ENCODE measurements at places on chromosomes 1 and 21. TPM values are rescaled to one million over a fixed set of nuclear protein-coding genes. Genes with fewer than 3 reads are reported as not detected.
A peak's percentile ranks its signal among the peaks of the same experiment; 100 is the strongest.

DNA sequence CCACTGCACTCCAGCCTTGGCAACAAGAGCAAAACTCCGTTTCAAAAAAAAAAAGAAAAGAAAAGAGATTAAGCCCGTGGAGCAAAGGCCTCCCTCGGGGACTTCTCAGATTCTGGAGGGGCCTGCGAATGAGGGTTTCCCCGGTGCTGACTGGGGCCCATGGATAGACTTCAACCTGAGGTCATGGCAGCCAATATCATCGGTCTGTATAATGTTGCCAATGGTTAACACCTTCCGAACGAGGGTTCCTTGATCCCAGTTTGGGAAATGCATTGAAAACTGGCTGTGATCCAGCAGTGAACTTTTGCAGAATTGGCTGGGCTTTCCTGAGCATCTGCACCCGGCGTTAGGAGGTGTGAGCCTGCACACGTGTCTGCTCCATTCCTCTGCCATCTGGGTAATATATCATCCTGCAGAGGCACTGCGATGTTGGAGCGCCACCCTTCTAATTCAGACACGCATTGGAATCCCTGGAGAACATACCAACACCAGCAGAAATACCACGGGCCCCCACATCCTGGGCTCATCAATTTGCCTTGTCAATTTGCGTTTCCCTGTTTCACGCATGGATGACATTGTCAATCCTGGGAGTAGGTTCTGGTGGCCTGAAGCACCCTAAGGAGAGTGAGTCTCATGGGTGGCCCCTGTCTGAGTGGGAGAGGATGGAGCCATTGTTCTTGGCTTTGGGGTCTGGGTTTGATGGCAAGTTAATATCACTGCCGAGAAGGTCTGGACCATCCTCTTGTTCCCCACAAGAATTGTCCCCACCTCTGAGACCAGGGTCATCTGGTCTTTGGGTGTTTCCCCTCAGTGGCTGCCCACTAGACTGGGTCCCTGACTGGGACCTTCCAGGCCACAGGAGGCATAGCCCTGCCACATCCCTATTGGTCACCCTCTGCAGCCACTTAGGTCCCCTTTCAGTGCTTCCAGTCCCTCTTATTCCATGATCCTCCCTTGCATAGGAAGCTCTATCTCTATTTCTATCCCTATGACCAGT is 441.0 kb downstream of the PTPRU start:
- DNase-seq: no peak

Gene ADGRB2
- 7.4 TPM for total RNA-seq

Gene MX2
- 3.6 TPM for total RNA-seq

GRCh38 chr1:206797534-206798383 is 25.5 kb upstream of the IL10 start:
- no peak for DNase-seq

DNA sequence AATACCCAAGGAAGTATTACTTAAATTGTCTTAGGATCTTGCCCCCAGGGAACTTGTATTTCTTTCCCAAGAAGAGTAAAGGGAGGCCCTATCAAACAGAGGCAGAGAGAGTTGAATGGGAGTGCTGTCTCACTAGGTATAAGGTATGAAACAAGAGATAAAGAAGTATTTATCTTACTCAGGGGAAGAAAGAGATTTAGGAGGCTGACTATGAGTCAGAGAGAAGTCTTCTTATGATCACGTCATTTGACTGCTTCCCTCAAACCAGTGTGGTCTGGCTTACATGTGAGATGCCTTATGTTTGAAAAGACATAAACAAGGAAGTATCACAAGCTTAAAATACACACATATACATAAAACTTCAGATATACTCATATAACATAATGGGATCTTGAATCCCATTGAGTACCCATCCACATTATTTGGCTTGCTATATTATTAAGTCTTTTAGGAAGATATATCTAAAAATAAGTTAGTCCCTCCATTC is 29.6 kb downstream of the DUSP10 start:
- DNase-seq: peak; percentile 97

GRCh38 chr1:198867182-198867581 is 228.3 kb downstream of the PTPRC start:
- DNase-seq: no peak

- DNase-seq: no peak
These were observed 8.9 kb upstream of the CTSE start for GRCh38 chr1:206032380-206033140.

Gene ARV1
- total RNA-seq: 16.8 TPM

Gene ERICH3
- 0.17 TPM for total RNA-seq

Gene CAPZB
- 77.6 TPM for total RNA-seq

DNA sequence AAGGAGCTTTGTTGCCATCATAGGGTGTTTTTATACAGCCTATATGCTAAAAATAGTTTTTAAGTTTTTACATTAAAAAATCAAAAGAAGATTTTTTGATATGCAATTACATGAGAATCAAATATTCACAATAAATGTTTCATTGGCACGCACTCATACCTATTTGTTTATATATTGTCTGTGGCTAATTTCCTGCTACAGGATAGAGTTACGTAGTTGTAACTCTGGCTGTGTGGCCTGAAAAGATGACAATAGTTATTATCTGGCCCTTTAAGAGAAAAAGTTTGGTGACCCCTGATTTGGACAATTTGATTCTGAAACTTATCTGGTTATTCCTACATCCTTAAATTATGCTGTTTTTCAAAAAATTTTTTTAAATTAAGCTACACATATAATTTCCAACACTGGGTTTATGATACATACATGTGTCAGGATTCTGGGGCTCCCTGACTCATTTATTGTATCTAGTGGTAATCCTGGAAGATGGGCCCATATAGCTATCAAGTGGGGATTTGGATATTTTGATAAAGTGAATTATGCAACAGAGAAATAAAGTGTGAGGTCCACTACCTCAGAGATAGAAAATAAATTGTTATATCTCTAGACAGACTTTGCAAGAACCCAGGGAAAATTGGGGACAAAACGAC is 370.2 kb upstream of the LYPLAL1 start:
- DNase-seq: no peak

DNA sequence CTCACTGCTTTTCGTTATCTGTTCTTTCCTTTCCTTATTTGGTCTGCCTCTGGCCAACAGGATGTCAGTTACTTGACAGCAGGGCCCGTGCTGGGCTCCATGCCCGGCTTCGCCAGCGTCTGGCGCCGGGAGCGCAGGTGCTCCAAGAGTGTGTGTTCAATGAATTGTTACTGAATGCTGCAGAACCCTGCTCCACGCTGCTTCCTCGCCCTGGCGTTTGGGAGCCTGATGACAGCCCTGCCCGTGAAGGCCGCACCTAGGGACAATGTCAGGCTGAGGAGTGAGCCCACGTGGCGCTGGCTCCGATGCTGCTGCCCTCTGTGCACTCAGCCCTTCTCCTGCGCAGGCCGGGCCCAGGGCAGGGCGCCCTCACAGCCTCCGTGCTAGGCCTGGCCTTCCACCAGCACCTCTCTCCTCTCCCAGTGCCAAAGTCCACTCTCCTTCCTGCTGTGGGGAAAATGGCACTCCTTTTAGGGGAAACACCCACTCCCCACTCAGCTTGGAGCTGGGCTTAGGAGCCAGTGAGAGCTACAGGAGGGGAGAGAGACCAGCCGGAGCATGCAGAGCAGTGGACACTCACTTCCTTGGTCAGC is 51.4 kb downstream of the ACBD3 start:
- DNase-seq: no peak

DNA sequence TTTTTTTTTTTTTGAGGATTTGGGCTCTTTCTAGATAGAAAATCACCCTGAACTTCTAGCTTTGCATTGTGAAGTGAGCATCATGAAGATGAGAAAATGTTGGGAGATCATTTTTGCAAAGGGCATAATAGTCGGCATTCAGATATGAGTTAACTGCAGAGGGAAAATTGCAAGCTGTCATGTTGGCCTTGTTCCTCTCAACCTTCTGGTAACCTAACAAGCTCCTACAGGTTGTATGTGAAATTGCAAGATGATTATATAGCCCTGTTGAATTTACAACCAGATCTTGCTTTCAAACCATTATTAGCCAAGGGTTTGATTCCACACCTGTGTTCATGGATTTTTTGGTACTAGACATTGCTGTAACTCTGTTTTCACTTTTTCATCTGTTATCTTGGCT is 2.2 kb downstream of the ELOA start:
- DNase-seq: peak; percentile 58

Gene S100A11
- 21.3 TPM for total RNA-seq

DNA sequence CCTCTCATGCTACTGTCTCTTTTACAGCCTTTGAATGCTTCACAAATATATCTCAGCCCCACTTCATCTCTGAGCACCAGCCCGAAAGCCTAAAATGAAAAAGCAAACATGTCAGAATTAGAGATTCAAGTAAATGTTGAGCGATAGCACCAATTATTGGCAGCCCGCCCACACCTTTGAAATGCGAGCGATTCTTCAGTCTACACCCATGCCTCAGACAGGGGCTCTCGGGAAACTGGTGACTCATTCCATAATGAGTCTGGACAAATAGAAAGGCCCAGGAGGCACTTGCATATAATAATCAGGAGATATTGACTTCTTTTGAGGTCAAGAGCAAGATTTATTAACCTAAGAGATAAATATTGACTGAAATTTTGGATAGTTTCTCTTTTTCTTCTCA is 487.3 kb upstream of the PTBP2 start:
- DNase-seq: peak; percentile 64

Gene MYBPH
- total RNA-seq: 0.17 TPM

DNA sequence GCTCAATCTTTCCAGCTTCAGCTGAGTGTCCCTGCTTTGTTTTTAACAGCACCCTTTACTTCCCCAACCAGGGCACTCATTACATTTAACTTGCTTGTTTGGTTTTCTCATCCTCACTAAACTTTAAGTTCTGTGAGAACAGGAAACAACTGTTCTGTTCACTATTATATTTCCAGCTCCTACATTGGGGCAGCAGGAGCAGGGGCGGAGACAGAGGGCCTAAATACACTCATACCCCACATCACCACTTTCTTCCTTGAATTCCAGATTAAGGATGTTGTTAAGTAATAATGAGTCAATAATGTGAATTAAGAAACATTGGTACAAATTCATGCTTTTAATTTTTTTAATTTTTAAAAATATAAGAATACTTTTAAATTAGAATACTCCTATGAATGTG is 6.0 kb downstream of the DRAM2 start:
- DNase-seq: no peak

Gene KLHL21
- 39.3 TPM for total RNA-seq

- DNase-seq: peak; percentile 46
These were observed 18.2 kb downstream of the PRRX1 start for GRCh38 chr1:170682169-170682568.

DNA sequence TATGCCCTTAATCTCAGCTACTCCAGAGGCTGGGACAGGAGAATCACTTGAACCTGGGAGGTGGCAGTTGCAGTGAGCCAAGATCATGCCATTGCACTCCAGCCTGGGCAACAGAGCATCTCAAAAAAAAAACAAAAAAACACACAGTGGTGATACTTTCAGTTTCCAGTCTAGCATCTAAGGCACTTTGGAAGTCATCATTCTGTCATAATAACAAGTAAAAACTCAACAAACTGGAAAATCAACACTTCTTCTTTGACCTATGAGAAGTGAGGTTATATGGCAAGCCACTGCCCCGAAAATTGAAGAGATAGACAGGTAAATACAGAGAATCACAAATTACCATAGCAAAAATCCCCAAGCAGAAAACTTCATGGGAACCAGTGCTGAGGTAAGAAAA is 51.9 kb downstream of the IL12RB2 start:
- no peak for DNase-seq

GRCh38 chr1:231193710-231194340 is 32.0 kb downstream of the TRIM67 start:
- no peak for DNase-seq

Gene LCE3E
- total RNA-seq: not detected

GRCh38 chr1:24709791-24710441 is 35.3 kb upstream of the CLIC4 start:
- no peak for DNase-seq

- no peak for DNase-seq
These were observed 4.4 kb downstream of the SELENON start for GRCh38 chr1:25804244-25804963.

Gene MROH9
- total RNA-seq: 0.26 TPM

Gene OVAAL
- not detected for total RNA-seq

- no peak for DNase-seq
These were observed 27.0 kb upstream of the TTLL7 start for GRCh38 chr1:84025966-84026365.

Gene TCHH
- total RNA-seq: not detected

Gene MUTYH
- 15.7 TPM for total RNA-seq

- DNase-seq: no peak
These were observed 21.3 kb downstream of the UROD start for GRCh38 chr1:45033356-45033755.

DNA sequence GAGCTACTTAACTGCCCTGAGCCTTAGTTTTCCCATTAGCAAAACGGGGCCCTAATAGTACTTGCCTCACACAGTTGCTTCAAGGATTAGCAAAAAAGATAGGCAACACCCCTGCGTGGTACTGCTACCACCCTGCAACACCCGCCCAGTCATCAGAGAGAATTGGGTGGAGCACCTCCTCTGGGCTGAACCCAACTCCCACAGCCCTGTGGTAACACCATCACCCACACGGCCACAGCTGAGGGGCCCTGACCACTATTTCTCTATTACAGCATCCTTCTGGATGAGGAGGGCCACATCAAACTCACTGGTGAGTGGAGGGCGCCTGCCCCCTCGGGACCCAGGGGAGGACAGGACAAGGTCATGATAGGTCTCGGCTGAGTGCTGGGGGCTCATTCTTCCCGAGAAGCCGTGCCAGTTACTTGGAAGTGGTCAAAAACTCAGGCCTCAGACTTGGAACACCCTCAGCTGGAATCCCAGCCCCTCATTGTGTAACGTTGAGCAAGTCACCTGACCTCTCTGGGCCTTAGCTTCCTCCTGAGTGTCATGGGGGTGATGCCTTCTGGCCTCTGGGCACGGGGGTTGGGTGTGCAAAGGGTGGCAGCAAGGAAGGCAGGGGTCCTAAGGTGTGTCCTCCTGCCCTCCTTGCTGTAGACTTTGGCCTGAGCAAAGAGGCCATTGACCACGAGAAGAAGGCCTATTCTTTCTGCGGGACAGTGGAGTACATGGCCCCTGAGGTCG is 24.6 kb downstream of the RPS6KA1 start:
- no peak for DNase-seq

Gene SPRR4
- total RNA-seq: not detected

Gene CORT
- 0.17 TPM for total RNA-seq

Gene DRAXIN
- 0.51 TPM for total RNA-seq

Gene IFNAR1
- total RNA-seq: 17.5 TPM

Gene GPR52
- total RNA-seq: 0.66 TPM

DNA sequence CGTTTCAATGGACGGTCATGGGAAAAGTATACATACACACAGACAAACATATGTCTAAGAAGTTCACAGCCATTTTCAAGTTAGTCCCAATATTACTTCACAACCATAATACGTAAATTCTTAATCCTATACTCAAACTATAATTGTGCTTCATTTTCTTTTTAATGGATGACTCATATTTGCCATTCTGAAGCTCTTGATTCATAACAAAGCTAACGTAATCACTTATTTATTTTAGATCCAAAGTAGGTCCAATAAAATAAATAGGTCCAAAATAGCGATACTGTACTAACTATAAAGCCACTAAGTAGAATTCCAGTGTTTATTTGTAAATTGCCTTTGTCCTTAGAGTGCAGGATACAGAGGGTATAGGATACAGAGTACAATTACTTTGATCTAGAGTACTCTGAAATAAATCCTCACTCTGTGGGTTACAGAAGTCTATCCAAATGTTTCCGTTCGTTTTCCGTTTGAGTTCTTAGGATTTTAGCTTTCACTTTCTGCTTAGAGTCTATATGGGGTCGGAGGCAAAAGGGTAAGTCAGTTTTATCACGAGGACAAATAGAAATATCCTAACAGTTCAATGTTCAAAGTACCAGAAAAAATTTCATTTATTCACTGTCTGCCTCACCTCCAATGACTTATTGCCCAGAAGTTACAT is 8.8 kb upstream of the C1orf115 start:
- DNase-seq: peak; percentile 27

- DNase-seq: no peak
These were observed 4.2 kb downstream of the CD244 start for GRCh38 chr1:160858507-160858906.

Data from fibroblast of lung (primary cell).